Stimulated activated CD8-positive, alpha-beta memory T cell treated with anti-CD3 and anti-CD28 coated beads, Interleukin-7, amount 100 ng/mL, for 48 hours (primary cell): ENCODE measurements at places on chromosomes 5 and 9.

DNA sequence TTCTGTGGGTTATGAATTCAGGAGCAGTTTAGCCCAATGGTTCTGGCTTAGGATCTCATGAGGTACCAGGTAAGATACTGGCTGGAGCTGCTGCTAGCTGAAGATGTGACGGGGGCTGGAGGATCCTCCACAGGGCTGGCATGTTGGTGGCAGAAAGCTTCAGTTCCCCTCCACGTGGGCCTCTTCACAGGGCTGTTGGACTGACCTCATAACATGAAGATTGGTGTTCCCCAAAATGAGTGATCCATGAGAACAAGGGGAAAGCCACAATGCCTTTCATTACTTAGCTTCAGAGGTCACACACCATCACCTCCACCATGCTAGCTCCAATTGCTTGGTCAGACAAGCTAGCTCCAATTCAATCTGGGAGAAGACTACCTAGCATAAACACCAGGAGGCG, 8.5 kb upstream of the S100Z start:
- no peak for DNase-seq

DNA sequence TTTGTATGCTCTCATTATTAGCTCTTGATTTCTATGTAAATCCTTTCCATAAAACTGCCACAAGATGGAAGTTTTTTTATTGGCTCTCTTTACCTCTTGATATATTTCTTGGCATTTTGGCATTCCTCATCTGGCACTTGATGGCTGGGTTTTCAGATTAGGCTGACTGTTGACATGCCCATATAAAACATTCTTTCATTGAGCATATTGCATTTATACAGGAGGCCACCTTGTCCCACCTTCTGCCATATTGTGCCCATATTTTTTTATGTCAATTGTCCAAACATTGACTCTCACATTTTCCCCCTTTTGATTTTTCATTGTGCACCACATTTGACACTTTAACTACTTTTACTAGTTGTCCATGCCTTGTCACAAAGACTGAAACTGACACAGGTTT, 182.9 kb downstream of the MEF2C start:
- no peak for DNase-seq

GRCh38 chr5:102099766-102100331, 196.2 kb downstream of the SLCO4C1 start:
- DNase-seq, result no peak

- DNase-seq, result no peak
Measured at GRCh38 chr9:109855540-109855939, 75.5 kb downstream of the PALM2AKAP2 start.

GRCh38 chr5:125113328-125113727, 366.9 kb upstream of the ZNF608 start:
- no peak for DNase-seq
